CD4-positive, alpha-beta T cell treated with Interleukin-6 at 100 ng/mL for 8 hours (primary cell): ENCODE measurements at places on chromosomes 4 and X.

DNA sequence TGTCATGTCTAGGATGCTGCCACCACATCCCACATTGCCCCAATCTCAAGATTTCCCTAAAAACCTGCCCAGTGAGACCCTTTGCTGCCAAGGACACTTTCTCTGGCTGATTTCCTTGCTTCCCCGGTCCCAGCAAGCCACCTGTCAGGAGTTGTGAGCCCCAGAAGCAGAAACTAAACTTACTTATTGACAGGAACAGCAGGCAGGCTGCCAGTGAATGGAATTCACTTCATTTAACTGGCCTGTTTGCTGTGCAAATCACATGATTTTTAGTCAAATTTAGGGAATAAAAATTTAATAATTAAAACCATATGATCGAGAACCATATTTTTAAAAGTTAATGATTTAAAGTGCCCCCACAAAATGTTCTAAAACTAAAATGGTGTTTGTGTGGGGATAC lies 48.5 kb downstream of the MAMLD1 start:
- DNase-seq, result no peak

DNA sequence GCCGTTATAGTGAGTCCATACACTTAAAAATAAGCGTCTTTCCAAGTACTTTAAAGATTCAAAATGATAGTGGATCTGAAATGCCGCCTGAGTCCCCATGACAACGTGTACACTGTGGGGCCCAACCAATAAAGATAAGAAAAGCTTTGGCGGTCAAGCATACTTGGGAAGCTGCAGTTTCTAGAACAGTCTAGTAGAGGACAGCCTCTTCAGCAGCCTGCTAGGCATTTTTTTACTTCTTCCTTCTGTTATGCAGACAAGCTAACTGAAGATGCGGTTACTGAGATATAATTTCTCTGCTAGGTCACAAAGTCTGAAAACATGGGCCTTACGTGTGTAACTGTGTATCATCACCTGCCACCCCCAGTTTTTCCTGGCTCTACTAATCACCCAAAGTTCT lies 402 bp upstream of the UPRT start:
- no peak for DNase-seq

GRCh38 chrX:11261260-11261659 lies 32.0 kb upstream of the AMELX start:
- no peak for DNase-seq

DNA sequence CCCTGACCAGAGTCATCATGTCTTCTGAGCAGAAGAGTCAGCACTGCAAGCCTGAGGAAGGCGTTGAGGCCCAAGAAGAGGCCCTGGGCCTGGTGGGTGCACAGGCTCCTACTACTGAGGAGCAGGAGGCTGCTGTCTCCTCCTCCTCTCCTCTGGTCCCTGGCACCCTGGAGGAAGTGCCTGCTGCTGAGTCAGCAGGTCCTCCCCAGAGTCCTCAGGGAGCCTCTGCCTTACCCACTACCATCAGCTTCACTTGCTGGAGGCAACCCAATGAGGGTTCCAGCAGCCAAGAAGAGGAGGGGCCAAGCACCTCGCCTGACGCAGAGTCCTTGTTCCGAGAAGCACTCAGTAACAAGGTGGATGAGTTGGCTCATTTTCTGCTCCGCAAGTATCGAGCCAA lies 11.0 kb downstream of the MAGEA4 start:
- DNase-seq, result no peak

DNA sequence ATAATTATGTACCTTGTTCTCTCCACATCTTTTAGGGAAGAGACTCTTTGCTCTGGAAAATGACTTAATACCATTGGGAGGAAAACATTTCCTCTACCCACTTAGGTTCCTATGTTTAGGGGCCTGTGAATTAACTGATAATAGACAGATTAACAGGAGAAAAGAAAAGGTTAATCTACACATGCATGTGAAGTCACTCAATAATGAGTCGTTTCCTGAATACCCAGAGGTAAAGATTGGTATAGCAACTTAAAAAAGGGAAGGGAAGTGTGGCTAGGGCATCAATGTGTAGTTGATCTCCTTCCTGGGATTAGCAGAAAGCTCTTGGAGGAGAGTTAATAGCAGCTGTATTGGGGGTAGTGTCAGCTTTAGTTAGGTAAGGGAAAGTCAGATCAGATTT lies 419.5 kb upstream of the ATOH1 start:
- no peak for DNase-seq

GRCh38 chrX:125150231-125150630 lies 169.4 kb upstream of the TEX13C start:
- DNase-seq, result no peak

- no peak for DNase-seq
Observed at GRCh38 chr4:55269470-55269869, 76.6 kb upstream of the SRD5A3 start.

GRCh38 chrX:150627957-150628356 lies 59.5 kb downstream of the MTM1 start:
- no peak for DNase-seq

- DNase-seq, result no peak
Observed at GRCh38 chrX:44462850-44463249, 79.8 kb downstream of the FUNDC1 start.

DNA sequence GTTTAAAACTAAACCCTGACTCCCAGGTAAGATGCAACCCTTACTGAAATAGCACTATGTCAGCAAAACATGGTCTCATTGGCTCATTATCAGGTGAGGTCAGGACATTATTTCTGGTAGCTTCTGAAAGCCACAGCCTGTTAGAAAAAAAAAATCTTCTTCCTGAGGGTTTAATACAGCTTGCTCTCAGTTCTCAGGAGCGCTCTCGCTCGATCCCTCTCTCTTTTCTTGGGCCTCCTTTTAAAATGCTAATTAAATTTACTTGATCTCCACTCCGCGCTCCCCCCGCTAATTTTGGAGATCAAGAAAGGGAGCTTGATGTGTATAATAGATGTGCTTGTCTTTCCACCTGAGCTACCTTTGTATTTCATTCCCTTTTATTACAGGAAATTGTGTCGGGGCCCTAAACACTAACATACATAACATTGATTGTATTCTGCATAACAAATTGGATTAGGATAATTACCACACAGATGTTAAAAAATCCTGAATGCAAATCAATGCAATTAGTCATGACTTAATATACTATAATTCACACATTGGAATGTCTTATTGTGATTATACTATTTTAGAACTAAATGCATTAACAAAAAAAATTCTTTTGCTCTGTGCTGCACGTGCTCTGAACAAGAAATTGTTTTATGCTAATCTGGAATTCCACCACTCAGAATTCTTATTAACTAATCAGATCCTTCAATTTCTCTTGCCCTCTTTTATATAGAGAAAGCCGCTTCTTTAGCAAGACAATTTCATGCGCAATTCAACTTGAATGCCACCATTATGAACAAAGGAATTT lies 101.6 kb upstream of the TEX13D start:
- DNase-seq, result no peak

DNA sequence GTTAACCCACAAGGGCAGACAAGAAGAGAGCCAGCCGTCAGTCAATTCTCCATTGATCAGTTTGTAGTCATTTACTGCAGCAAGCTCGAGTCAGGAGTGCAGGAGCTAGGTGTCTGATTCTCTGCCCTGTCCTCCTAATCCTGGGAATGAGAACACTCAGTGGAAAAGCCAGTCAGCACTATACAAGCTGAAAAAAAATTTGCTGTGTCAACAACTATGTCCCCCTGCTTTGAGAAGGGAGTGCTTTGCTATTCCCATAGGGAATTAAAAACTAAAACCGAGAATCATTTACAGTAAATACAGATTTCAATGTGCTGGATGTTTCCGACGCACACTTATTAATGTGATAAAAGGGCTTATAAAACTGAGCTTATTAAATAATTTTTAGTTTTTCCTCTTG lies 84.2 kb downstream of the GRIA2 start:
- no peak for DNase-seq
